ENCODE measurements at places on chromosomes 12 and 14.

DNA sequence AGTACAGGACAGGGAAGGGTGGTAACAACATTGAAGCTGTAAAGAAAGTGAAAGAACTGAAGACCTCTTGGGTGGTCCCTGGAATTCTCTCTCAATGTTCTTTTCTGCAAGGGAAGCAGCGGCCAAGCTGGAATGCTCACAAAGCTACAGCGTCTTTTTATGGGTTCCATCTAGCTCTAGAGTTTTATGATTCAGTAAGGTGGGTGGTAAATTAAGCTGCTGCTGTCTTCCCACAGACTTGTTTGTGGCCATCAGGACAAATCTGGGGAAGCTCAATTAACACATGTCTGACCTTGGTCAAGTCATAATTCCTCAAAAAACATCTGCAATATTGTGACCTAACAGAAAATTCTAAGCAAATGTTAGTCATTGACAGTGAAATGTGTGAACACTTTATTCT is 139.1 kb downstream of the MED13L start:
- no peak for DNase-seq

- no peak for DNase-seq
Measured at GRCh38 chr14:95290871-95291431, 28.8 kb downstream of the CLMN start.

- peak; percentile 48 for DNase-seq
Measured at GRCh38 chr14:68862954-68863594, 70.2 kb upstream of the ZFP36L1 start.

GRCh38 chr12:6201826-6202225 is 1.6 kb downstream of the CD9 start:
- no peak for DNase-seq

DNA sequence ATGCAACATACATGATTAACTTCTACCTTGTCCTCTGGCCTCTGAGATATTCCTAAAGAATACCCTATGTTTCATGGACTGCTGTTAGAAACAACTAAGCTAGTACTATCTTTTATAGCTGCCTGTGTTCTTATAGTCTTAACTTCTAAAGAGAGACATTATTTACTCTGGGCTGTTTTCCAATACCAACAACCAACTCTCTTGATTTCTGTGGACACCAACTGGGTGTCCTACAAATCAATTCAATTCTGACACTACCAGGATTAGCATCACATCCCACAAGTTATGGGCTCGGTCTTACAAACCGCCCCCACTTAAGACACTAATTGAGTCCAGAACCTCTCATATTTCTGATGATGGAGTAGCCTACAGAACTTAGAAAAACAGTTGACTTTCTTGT is 8.3 kb downstream of the XPOT start:
- DNase-seq = no peak

GRCh38 chr14:71451501-71451900 is 480.7 kb upstream of the RGS6 start:
- no peak for DNase-seq

DNA sequence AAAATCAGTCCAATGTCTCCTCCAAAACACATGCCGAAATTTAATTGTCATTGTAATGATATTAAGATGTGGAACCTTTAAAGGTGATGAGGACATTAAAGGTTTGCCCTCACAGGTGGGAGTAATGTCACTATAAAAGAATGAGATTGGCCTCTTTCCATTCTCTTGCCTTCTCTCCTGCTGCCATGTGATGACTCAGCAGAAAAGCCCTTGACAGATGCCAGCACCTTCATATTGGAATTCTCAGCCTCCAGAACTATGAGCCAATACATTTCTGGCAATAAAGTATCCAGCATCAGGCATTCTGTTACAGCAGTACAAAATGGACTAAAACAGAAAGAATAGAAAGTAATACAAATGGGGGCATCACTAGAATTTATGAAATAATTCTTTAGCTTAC is 609.7 kb downstream of the SLC16A7 start:
- DNase-seq = no peak
